ENCODE measurements at places on chromosomes 11 and 22.

GRCh38 chr11:8340296-8340695 lies 76.6 kb upstream of the LMO1 start:
- no peak for DNase-seq

GRCh38 chr11:46649180-46649738 lies 31.9 kb downstream of the ATG13 start:
- no peak for DNase-seq

DNA sequence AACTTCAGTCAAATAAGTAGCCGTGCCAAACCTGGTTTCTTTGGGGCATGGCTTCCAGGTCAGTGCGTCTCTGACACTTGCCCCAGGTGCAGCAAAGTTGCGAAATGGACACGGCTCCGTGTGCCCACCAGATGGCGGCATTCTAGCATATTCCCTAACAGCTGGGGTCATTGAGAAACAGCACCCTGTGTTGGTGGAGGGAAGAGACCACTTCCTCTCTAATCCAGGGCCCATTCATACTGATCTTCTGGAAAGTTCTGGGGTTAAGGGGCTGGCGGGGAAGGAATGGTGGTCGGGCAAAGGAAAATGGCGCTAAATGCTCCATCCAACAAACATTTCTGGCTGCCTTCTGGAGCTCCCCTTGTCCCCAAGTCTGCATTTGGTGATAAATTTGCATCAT lies 141.2 kb upstream of the TIMP3 start:
- DNase-seq, result peak; percentile 35

DNA sequence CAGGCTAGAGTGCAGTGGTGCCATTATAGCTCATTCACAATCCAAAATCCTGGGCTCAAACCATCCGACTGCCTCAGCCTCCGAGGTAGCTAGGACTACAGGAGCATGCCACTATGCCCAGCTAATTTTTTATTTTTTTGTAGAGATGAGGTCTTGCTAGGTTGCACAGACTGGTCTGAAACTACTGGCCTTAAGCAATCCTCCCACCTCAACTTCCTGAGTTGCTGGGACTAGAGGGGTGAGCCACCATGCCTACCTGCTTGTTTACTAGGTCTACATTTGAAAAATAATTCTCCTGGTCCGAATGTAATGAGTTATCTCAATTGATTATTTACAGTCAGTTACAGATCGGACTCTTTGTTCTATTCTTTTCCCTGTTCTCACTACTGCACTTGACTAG lies 22.0 kb downstream of the TAF1D start:
- DNase-seq, result no peak
